Esophagus squamous epithelium (tissue), 5 donors: ENCODE measurements at places on chromosomes 1 and 21.

GRCh38 chr1:17926906-17927305 is 171.8 kb downstream of the ACTL8 start:
- DNase-seq = no peak

DNA sequence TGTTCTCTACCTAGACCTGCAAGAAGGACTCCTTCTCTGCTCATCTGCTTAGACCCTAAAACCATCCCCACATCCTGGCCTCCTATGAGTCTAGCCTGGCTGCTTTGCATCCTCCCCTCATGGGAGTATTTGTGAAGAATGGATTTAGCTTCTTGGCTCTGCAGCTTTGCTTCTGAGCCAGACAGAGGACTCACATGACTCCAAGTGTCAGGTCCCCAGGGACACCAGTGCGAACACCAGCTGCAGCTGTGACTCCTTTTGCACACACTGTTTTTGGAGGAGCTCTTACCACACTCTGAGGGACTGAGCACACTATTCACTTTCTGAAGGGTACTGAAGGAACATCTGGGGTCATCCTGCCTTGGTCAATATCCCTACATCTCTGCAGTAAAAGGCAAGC is 131.8 kb upstream of the SGIP1 start:
- DNase-seq = no peak

DNA sequence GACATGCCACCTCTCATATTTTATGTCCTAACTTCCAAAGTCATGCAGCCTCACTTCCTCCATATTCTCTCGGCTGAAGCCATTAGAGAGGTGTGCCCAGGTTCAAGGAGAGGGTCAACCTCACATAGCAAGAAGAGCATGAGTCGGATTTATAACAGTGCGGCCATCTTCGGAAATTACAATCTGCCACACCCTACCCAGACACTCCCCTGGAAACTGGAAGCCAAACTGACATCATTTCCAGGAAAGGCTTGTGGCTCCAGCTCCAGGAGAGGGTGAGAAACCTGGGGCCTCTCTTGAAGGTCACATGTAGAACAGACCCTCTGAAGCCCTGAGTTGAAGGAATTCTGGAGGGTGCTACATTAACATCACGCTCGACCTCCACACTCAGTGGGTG is 73.5 kb downstream of the RRAGC start:
- DNase-seq = no peak

DNA sequence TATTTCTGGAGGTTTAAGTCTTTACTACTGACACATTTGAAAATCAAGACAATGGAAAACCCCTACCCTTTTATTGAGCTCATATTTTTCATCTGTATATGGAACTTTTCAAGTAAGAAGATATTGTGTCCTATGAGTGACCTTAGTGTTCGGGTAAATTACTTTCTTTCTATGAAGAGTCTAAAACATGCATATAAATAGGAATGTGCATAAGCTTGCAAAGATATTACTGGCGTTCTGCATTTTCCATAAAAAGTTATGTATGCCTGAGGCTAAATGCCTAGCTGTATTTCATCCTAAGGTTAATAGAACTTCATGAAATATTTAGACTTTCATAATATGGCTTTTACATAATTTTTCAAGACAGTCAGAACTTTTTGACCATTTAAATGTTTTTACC is 495.8 kb upstream of the ADAMTS5 start:
- DNase-seq = no peak

GRCh38 chr1:47763591-47764171 is 233.5 kb downstream of the TRABD2B start:
- no peak for DNase-seq

DNA sequence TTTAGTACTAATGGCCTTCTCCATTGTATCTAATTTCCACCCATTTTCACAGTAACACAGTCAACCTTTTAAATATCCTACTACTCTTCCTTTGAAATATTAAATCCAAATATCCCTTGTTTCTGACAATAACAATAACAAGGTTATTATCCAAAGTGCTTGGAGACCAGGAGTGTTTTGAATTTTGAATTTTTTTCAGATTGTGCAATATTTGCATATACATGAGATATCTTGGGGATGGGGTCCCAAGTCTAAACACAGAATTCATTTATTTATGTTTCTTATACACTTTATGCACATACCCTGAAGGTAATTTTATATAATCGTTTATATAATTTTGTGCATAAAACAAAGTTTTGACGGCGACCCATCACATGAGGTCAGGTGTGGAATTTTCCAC is 17.5 kb downstream of the DMAP1 start:
- DNase-seq = no peak

GRCh38 chr1:1732381-1732780 is 8.2 kb upstream of the CDK11A start:
- DNase-seq = no peak

DNA sequence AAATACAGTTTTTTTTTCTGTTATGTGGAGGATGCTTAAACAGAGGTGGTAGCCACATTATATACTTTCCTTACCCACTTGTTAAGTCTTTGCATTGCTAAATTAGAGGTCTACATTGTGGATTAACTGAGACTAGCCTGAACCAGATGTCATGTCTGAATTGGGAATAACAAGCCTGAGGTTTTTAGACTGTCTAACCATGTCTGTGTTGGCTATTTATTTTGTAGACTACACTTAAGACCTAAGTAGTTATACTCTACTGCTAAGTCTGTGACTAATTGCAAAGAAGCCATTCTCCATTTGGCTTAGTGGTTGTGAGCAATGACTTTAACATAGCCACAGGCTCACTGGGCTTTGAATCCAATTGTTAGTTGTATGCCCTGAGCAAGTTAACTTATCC is 45.4 kb downstream of the CDC14A start:
- no peak for DNase-seq
